ENCODE measurements at places on chromosomes 2 and 18.

DNA sequence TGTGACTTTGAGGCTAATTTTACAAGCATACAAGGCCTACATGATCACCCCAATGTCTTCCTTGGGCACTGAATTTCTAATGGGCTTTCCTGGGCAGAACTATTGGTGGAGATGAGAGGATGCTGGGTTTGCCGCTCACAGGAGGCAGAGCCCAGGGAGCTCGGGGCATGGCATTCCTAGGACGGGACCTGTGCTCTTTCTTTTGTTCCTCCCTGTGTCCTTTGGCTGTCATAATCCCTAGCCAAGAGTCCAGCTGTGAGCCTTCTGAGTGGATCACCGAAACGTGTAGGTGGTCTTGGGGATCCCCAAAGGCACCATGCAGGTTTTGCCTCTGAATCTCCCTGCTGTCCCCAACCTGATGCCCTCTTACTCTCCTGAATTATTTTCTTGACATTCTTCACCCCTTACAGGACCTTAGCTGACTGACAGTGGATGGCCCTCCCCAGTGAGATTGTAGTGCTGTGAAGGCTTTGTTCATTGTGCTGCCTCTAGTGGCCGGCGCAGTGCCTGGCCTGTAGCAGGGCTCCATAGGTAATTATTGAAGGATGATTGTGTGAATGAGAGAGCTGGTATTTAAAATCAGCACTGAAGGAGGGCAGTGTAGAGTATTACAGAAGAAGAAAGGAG lies 221.9 kb downstream of the ZNF407 start:
- DNase-seq: no peak

DNA sequence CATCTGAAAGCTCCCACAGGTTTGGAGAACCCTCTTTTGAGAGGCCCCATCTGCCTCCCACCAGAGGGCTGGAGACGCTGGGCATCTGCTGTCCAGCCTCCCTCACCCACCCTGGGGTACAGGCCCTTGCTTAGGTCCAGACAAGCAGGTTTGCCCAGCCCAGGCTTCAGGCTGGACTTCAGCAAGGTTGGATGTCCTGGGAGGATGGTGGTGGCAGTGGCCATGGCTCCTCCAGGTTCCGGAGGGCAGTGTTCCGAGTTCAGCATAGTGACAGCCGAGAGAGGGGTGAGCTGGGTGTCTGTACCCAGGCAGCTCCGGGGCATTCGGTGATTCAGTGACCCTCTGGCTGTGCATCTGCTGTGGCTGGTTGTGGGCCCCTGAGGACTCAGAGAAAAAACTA lies 58.2 kb upstream of the HDAC4 start:
- no peak for DNase-seq

DNA sequence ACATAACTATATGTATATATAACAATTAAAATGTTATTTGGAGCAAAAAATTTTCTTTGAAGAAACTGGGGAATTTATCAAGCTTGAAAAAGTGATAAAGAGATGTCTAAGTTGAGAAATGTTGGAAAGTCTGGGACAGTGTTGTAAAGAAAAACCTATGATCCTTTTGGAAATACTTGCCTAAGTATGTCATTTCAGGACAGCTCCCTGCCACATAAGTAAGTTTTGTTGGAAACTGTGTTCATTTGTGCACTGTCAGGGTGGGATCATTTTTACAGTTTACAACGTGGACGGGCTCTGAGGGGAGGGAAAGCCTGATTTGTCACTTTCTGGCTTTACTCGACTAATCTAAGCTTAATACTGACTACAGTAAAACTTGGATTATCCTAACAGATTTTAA lies 10.4 kb upstream of the COL3A1 start:
- no peak for DNase-seq

DNA sequence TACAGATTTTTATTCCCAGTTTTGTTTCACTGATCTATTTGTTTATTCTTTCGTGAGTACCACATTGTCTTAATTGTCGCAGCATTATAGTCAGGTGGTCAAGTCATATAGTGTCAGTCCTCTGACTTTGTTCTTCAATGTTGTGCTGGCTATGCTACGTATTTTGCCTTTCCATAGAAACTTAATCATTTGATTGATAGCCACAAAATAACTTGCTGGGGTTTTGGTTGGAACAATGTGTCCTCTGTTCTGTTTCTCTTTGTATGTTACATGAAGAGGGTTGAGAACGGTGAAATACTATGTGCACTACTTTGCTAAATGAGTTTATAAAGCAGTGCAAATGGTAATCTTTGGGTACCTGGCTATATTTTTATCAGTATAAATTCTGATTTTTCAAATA lies 64.9 kb upstream of the TTC27 start:
- DNase-seq: no peak

- no peak for DNase-seq
Observed at GRCh38 chr18:78913830-78914231, 65.8 kb upstream of the SALL3 start.

DNA sequence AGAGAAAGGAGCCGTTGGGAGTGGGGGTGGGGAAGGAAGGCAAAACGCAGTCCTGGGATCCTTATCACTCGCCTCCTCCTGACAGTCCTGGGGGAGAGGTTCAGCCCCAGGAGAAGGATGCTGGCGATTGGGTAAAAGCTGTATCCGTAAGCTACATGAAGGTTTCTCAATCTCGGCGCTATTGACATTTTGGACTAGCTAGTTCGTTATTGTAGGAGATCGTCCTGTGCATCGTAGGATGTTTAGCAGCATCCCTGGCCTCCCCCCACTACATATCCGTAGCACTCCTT lies 511 bp upstream of the TP53I3 start:
- DNase-seq: no peak

GRCh38 chr2:160175169-160176134 lies 24.6 kb downstream of the ITGB6 start:
- DNase-seq: no peak

DNA sequence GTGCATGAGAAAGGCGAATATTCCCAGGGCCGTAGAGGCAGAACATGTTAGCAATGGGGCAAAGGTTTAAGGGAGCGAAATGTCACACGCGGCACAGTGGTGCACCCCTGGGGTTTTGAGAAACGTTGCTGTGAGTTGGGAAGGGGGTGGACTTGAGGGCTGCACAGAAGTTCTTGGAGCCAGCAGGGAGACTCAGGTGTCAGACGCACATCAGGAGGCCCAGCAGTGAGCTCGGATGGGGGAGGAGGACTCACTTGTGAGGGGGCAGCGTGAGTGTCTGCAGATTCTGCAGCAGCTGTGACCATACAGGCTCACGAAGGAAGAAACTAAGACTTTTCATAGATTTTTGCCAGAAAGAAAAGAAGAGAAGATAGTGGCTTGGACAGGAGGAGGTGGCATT lies 218.2 kb downstream of the SNTG2 start:
- DNase-seq: no peak

GRCh38 chr2:158782616-158783015 lies 12.5 kb upstream of the DAPL1 start:
- DNase-seq: no peak

DNA sequence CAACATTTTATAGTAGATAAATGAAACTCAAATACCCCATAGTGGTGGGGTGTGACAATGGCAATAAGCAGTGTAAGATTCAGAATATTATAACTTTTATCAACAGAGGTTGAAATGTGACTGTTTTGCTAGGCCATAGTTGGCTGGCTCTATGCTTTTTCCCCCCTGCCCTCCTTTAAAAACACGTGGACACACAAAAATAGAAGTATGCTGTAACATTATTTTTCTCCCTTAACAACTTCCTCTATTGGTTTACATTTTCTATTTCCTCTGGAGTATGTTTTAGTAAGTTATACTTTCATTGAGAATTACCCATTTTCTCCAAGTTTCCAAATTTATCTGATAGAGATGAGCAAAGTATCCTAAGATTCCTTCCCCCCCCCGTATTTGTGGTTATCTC lies 31.1 kb downstream of the NDUFAF7 start:
- DNase-seq: no peak

- no peak for DNase-seq
Observed at GRCh38 chr2:210676067-210676466, 119.7 kb downstream of the CPS1 start.

DNA sequence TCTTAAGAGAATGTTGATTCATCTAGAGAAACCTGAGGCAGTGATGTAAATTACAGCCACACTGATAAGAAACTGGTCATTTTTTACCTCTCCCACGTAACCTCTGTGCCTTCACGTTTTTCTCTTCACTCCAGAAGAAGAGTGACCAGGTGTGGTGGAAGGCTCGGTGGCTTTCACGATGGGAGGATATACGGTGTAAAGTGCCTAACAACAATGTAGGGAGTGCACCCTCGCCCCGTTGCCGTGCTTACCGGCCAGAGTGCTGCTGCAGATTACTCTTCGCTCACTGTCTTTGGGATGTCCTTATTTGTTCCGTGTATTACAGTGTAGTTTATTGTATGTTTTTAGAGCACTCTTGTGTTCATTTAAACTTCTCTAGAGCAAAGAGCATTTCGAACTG lies 46.5 kb downstream of the NCK2 start:
- no peak for DNase-seq

DNA sequence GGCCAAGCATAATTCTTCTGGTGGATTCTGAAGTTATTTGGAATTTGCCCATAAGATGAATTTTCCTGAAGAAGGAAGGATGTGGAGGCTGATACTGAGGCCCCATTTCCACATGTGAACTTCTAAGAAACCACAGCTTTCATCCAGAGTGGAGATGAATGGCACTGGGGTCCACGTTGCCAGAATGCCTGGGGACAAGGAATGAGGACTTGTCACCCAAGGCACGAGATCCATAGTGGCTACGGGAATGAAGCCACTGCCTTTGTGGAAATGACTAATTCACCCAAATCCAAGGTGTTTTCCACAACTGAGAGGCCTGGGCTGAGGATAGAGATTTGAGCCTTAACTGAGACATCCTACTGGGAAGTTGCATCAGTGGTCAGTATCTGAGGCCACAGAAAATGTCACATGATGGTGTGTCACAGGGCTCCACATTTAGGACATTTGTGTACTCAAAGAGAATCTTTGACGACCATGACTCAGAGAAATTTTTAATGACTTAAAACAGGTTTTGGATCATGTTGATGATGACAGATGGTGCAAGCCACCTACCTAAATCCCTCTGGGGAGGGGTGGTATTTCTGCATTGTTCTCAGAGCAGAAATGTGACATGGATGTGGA lies 286.1 kb downstream of the SOX11 start:
- no peak for DNase-seq

DNA sequence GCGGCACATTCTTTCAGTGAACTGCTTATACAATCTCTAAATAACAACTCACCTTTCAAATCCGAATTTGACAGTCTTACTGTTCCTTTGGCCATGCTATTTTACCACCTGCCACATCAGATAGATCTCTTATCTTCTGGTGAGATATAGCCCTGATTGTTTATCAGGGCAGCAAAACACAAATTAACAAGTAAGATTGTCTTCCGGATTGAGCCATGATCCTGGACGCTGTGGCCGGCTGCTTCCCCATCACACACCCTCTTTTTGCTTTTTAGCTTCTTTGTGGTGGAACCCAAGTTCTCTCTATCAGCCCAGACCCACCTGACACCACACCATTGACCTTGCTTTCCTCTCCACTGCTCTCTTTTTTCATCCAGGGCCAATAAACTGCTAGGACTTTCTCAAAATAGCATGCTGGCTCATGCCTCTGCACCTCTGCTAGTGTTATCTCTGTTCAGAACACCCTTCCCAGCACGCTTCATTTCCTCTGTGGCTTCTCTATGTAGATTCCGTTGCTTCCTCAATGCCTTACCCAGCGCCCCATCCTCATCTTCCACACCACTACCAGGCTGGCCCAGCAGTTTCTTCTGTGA lies 111.8 kb upstream of the CNTNAP5 start:
- DNase-seq: no peak

GRCh38 chr2:161676902-161677496 lies 52.8 kb downstream of the SLC4A10 start:
- no peak for DNase-seq

- DNase-seq: no peak
Observed at GRCh38 chr18:11215216-11215615, 65.8 kb upstream of the PIEZO2 start.

GRCh38 chr2:60318544-60318943 lies 234.9 kb downstream of the BCL11A start:
- DNase-seq: no peak
